Activated CD4-positive, alpha-beta T cell treated with anti-CD3 and anti-CD28 coated beads for 48 hours (primary cell): ENCODE measurements at places on chromosomes 7 and 10.

- DNase-seq, result no peak
Observed at GRCh38 chr7:29076631-29077030, 69.7 kb downstream of the CPVL start.

DNA sequence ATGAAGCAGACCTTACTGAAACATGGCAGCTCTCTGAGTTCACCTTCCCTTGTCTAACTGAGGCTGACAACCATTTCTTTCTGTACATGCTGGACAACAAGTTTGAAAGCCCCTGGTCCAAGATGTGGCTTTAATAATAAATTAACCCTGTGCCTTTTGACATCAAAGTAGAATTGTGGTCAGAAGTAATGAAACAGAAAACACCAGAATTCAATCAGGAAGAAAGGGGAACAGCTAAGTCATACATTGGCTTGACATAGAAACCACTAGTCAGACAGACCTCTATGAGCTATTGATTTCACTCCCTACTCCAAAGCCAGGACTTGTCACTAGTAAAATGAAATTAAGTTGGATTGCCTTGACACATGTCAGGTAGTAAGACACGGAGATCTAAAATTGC is 175.2 kb upstream of the ASAH2 start:
- no peak for DNase-seq

DNA sequence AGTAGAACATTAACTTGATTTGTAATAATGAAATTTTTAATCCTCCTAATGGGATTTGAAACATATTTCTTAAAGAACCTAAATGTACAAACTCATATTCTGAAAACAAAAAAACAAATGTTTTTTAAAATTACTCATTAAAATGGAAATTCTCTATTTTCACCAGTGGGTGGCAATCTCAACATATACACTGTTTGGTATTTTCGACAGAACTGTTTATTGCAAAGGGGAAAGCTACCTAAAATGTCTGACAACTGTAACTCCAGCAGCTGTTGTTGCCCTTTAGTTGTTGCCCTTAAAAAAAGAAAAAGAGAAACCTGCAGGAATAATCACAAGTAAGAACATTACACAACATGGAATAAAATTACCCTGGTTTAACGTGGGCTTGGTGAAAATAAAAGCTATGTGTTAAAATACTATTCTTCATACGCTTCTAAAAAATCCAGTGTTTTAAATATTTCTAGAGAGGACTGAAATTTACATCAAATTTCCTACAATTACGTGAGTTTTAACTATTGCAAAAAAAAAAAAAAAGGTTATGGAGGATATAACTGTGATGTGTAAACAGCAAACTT is 54.5 kb downstream of the COL1A2 start:
- DNase-seq, result no peak

DNA sequence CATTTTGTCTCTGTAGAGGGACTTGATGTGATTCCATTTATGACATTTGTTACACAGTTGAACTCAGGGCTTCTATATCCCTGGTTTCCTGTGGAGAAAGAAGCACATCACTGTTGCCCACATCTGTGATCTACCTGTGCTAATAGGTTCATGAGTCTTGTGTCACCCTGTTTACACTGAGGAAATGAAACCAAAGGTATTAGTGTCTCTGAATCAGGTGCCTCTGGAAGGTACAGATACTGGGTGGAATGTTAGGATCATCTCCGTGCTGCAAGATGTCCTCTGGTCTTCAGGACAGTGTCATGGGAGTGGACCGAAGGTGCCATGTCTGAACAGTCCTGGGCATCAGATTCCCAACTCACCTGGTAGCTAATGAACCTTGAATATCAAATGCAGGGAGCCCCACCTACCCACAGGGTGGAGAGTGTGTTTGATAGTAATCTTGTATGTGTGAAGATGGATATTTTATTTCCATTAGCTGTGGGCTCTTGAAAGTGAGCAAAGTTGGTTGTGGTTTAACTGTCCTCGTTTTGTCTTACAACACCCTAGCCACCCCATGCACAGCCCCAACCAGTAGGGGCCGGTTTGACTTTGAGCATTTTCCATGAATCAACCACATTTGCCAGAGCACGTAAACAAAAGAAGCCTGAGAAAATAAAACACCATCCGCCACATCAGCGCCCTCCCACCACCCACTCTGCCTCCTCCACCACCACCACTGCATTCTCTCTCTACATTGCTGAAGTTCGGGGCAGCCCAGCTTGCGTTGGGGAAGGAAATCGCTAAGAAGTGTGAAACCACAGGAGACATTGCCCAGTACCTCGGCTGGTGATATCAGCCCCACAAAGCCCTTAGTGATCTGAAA is 40.7 kb downstream of the TARP start:
- DNase-seq, result peak; percentile 78

- DNase-seq, result no peak
Observed at GRCh38 chr7:150964593-150965111, 13.5 kb downstream of the KCNH2 start.

DNA sequence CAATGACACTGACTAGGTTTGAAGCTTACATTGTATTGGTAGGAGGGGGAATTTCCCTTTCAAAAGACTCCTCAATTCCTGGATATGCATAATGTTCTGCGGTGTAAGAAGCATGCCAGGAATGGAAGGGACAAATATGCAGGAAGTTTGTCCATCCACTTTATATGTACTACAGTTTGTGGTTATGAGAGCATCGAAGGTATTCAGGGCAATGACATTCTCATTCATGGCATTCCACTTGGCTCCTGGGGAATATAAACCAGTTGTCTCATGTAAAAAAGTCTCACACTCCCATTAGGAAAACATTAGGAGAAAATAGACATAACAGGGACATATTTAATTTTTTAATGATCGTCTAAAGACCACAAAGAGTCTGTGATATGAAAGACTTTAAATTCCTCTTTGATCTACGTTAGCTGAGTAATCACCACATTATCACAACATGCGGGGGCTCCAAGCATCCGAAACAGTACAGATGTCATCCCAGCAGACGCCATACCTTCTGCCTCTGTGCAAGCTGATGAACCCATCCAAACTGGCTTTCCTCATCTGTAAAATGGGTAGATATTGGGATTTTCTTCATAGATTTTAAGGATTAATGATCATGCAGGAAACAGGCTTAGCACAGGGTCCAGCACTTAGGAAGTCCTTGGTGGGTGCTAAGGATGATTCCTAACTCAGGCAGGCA is 675.3 kb downstream of the INHBA start:
- DNase-seq, result no peak

- no peak for DNase-seq
Observed at GRCh38 chr7:141976524-141977245, 3.1 kb upstream of the TAS2R38 start.

DNA sequence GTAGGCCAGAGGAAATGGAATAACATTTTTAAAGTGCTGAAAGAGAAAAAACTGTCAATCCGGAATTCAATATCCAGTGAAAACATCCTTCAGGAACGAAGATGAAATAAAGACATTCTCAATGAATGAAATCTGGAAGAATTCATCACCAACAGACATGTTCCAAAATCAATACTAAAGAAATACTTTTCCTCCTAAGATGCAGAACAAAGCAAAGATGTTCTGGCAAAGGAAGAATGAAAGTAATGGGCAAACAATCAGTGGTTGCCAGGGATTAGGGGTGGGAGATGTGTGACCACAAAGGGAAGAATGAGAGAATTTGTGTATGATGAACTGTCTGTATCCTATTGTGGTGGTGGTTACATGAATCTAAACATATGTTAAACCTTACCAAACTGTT is 52.8 kb upstream of the EEPD1 start:
- no peak for DNase-seq

DNA sequence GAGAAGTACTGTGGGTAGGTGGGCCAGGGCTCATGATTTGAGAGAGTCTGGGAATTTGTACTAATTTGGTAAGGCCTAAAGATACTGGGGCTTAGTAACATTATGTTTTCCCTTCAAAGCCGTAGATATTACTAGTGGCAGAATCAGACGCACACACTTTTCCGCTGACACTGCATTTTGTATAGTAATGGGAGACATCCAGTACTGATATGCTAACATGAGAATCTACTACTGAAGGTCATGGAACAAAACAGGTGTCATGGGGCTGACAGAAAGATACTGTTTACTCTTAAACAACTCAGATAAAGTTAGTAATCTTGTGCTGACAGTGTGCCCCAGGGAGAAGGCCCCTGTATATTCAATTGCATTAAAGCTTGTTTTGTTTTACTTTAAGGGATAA is 11.1 kb upstream of the GIMAP7 start:
- peak; percentile 43 for DNase-seq

GRCh38 chr7:32539919-32540531 is 44.7 kb downstream of the AVL9 start:
- no peak for DNase-seq

DNA sequence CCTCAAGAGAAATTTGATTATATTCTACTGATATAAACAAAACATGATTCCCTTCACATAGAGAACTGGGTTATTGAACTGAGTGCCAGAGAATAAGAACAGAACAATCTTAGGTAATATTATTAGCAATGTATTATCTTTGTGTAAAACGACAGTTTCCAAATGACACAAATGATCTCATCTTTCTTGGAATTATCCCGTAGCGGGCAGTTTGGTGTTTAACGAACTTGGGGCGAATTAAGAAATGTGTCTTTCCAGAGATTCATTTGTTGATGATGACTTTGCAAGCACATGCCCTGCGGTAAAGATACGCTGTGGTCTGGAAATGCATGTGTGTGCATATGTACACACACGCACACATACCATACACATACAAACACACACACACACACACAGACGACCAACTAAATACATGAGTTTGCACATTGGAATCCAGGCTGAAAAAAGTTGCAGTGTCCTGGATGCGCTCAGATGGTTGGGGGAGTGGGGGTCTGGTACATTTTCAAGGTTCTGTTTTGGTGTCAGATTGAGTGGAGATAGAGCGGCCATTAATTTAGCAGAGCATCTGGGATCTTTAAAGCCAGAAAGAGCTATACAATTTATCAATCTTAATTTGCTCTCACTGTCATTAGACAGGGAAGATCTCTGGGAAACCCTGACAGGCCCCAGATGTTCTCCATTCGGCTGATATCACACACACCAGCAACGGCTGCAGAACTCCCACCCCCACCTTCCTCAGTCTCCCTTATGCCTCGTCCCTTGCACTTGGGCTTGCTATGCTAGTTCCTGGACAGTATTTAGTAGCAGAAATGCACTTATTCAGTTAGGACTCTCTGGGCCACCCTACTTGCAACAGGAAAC is 112.4 kb upstream of the FAM171A1 start:
- DNase-seq, result no peak

- DNase-seq, result no peak
Observed at GRCh38 chr10:57482259-57482658, 785.4 kb downstream of the IPMK start.

DNA sequence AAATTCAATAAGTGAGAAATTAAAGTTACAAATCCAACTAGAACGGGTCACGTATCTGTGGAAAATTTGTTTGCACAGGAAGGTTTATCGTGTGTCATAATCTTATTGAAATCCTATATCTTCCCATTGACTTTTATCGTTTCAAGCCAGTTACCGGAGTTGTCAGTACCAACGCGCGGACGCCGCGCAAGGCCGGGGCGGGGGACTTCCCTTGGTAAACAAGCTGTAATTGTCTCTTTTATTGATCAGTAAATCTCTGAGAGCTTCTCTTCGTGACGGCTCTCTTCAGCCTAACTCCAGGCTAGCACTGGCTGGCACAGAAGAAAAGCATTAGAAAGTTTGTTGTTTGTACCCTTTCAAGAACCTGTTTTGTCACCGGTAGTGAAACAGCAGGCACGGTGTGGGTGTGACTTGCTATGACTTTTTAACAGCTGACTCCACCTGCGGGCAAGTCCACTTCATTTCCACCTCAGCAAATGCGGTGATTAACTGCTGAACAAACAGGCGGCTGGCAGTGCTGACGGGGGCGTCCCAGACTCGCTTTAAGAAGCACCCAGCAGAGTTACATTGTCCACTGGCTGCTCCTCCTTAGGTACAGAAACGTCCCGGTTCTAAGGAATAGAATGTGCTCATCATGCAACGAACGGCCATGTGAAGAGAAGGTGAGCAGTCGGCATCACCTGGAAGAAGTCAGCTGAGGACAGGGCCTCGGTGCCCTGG is 215.8 kb downstream of the MAD1L1 start:
- no peak for DNase-seq

DNA sequence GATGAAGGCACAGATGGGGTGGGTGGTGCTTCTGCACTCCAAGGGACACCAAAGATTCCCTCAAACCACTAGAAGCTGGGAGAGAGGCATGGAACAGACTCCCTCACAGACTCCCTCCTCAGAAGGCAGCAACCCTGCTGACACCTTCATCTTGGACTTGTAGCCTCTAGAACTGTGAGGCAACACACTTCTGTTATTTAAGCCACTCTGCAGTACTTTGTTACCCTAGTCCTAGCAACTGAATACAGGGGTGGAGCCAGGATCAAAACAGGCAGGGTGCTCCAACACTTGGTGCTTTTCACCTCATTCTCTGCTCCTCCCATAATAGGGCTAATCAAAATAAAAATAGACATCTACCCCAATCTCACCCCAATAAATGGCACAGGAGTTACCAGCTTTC is 2.3 kb upstream of the GSTO1 start:
- no peak for DNase-seq

DNA sequence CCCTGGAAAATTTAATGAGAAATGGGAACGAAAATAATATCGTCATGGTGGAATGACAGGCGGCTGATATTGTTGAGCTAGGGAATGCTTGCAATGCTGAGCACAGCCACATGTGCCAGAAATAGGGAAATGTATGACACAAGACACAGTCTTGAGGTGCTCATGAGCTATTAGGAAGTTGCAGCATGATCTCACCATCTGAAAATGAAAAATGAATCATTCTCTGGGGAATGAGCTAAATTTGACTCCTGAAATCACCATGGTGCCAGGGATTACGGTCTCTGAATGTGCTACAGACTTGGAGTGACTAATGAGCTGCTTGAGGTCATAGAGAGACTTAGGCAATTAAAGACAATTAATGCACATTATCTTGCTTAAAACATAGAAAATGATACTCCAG is 845.0 kb downstream of the CNTNAP2 start:
- DNase-seq, result no peak

DNA sequence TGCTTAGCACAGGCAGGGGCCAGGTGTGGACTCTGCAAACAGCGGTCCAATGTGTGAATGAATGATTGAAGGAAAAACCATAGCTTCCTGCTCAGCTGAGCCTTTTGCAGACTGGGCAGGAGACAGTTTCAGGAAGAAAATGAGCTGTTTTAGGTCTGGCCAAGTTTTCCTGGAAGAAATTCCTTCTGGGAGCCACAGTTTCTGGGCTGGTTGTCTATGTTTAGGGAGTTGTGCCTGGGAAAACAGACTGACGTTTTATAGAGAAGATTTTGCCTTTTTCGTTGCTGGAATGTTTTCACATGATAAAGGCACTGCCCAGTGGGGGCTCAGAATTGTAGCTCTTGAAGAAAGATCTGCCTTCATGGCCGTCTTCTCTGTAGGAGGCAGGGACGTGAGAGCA is 255.1 kb downstream of the CCSER2 start:
- no peak for DNase-seq

- no peak for DNase-seq
Observed at GRCh38 chr10:37226524-37226923, 101.1 kb downstream of the ANKRD30A start.

GRCh38 chr10:129055225-129055624 is 411.8 kb upstream of the MGMT start:
- DNase-seq, result no peak

- DNase-seq, result no peak
Observed at GRCh38 chr10:121754666-121755065, 156.4 kb upstream of the FGFR2 start.
